Activated B cell treated with CpG ODN at 0.5 μM for 24 hours (primary cell): ENCODE measurements at places on chromosomes 5 and 9. TPM values are rescaled to one million over a fixed set of nuclear protein-coding genes. Genes with fewer than 3 reads are reported as not detected.

DNA sequence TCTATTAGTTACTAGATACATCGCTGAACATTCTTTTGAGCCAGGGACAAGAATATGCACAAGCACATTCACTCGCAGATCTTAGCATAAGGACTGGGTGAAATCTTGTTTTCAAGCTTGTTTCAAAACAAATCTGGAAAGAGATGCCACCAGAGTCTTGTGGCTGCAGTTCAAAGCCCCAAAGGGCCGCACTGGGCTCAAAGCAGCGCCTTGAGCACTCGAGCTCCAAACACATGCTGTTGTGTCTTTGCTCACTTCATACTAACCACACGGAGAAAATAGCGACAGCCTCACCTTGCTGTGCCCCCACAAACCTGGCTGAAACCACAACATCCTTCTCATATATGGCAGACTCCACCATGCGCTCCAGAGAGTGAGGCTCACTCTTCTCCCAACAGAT is 34.2 kb upstream of the IL7R start:
- no peak for DNase-seq

DNA sequence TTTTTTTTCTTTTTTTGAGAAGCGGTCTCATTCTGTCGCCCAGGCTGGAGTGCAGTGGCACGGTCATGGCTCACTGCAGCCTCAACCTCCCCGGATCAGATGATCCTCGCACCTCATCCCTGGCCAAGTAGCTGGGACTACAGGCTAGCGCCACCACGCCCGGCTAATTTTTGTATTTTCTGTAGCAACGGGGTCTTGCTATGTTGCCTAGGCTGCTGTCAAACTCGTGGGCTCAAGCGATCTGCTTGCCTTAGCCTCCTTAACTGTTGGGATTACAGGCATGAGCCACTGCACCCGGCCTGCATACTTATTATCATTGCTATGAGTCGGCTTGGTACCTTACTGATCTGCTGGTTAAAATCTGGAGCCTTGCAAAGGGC is 790 bp upstream of the IARS1 start:
- DNase-seq = no peak

- DNase-seq = no peak
Measured at GRCh38 chr5:170860415-170860814, 1.4 kb upstream of the RANBP17 start.

DNA sequence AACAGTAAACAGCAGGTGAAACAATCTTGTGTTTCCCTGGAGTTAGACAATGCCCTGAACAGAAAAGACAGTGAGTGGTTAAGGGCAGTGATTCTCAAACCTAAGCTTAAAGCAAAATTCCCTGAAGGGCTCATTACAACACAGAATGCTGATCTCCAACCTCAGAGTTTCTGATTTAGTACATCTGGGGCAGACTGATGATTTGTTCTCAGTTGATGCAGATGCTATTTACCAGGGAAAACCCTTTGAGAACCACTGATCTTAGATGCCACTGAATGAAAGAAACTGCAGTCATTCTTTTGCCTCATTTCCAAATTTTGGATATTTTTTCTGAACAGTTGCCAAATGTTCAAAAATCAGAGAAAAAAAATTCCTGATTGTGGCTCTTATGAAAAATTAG is 18.7 kb upstream of the ADAM19 start:
- no peak for DNase-seq

DNA sequence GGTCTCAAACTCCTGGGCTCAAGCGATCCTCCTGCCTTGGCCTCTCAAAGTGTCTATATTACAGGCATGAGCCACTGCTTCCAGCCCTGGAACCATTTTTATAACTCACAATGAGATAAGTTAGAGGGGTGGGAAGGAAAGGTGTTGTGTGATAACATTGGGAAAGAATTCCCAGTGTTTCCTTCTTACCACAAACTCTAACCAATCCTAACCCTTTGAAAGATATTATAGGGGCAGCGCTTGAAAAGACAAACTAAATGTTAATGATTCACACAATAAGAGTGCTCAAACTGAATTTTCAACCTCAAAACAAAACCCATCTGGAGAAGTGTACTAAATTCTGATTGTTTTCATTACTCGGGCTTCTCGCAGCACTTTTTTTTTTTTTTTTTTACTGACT is 109.7 kb downstream of the TSSK1B start:
- no peak for DNase-seq

- no peak for DNase-seq
Measured at GRCh38 chr9:83501565-83501964, 36.6 kb downstream of the FRMD3 start.

PCDHGA11 gene
- total RNA-seq = 0.73 and 1.1 TPM in 2 replicates

- no peak for DNase-seq
Measured at GRCh38 chr5:145975361-145976066, 39.1 kb downstream of the SH3RF2 start.

LRRC19 gene
- total RNA-seq = not detected in 2 replicates

TMEM252 gene
- total RNA-seq = not detected in 2 replicates
